ENCODE measurements at places on chromosomes 1 and 21. TPM values are rescaled to one million over a fixed set of nuclear protein-coding genes. Genes with fewer than 3 reads are reported as not detected.

SPAG17 gene
- total RNA-seq, result not detected

TRNP1 gene
- total RNA-seq, result 10.7 TPM

INAVA gene
- 0.29 TPM for total RNA-seq

PLA2G2F gene
- not detected for total RNA-seq

KCNK2 gene
- 15.7 TPM for total RNA-seq

FAM72C gene
- total RNA-seq, result 0.19 TPM

DNAJC16 gene
- 12.4 TPM for total RNA-seq

OR10J1 gene
- not detected for total RNA-seq

All from posterior vena cava (tissue), 2 donors.